ENCODE measurements at places on chromosomes 11 and 22.

GRCh38 chr11:127675581-127675980, 675.0 kb upstream of the KIRREL3 start:
- no peak for DNase-seq

- DNase-seq = no peak
Observed at GRCh38 chr11:2143799-2144543, 4.8 kb upstream of the IGF2 start.

DNA sequence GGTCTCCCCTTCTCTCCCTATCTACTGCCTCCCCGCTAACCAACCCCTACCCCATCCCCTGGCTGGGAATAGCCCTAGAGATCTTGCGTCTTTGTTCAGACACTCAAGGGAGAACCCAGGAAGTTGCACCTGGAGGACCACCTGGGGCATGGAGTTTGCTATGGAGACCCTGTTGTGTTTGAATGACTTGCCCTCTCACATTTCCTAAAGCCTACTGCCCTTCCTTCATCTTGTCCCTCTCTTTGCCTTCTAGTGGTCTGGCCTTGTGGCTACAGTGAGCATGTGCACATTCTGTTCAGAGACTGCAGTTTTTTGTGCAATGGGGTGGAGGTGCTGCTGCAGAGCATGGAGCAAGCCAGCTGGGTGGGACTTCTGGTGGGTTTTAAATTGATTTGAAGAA, 42.5 kb downstream of the ZNRF3 start:
- no peak for DNase-seq

DNA sequence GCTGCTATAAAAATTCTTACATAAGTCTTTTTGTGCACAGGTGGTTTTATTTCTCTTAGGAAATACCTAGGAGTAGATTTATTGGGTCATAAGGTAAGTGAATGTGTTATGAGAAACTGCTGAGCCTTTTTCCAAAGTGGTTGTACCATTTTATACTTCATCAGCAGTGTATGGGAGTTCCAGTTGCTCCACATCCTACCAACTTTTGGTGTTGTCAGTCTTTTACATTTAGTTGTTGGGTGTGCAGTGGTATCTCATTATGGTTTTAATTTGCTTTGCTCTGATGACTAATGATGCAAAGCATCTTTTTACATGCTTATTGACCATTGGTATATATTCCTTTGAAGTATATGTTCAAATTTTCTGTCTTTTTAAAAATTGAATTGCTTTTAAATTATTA, 3.1 kb downstream of the CAT start:
- DNase-seq = no peak

DNA sequence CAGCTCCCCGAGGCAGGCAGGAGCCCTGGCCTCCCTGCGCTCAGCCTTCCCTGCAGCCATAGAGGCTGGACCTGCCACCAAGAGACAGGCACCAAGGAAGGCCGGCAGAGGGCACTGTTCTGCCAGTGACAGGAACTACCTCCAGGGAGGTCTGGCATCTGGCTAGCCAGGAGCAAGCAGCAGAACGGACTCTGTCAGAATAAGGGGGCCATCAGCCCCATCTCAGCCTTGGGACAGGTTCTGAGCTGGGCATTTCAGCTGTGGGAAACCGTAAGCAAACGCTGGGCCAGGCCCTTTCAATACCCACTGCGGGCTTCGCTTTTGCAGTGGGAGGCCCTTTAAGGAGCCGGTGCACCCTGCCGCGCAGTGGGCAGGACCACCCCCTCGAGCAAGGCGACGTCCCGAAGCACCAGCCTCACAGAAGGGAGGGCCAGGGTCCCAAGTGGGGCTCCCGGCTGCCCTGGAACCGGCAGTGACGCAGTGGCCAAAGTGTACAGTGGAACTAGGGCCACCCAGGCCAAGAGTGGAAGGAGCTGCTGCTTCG, 18.2 kb downstream of the IFT27 start:
- peak; percentile 43 for DNase-seq

DNA sequence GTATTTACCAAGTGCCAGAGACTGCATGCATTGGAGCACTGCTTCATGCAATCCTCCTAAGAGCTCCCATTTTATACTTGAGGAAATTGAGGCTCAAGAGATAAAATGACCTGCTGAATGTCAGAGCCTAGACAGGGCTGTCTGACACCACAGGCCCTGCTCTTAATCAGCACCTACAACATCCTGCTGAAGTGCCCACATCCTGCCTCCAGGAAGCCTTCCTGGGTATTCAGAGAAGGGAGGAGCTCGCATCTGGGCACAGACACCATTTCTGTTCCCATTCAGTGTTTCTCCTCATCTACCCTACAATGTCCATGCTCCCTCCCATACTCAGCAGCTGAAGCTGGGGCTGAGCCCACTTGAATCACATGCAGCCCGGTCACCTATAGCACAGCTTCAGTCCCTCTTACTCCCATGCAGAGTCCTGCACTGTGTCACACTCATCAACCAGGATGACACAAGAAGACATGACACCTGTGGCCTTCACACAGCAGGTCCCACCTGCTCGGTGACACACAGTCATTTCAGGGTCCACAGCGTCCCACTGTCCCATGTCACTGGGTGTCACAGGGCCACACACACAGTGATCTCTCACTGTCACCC, 53.1 kb downstream of the PDE2A start:
- no peak for DNase-seq

GRCh38 chr22:30182350-30182745, 64.2 kb downstream of the LIF start:
- DNase-seq = no peak

- no peak for DNase-seq
Observed at GRCh38 chr11:35313066-35313759, 106.1 kb downstream of the SLC1A2 start.

DNA sequence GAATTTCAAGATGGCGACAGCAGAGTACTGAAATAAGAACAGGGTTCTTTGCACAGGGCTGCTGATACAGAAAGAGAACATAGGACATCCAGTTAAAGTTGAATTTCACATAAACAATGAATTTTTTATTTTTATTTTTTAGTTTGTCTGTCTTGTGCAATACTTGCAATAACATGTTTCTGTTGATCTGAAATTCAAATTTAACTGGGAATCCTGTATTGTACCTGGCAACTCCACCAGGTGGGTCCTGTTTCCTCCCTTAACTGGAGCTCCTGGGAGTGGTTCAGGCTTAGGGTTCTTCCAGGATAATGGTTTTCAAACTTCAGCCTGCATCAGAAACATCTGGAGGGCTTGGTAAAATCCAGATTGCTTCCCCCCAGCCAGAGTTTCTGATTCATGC, 14.9 kb upstream of the SERPINH1 start:
- no peak for DNase-seq

Data from stimulated activated CD8-positive, alpha-beta memory T cell treated with anti-CD3 and anti-CD28 coated beads, Interleukin-4, amount 100 ng/mL, for 1 hour (primary cell).